ENCODE measurements at places on chromosomes 13 and 19.

DNA sequence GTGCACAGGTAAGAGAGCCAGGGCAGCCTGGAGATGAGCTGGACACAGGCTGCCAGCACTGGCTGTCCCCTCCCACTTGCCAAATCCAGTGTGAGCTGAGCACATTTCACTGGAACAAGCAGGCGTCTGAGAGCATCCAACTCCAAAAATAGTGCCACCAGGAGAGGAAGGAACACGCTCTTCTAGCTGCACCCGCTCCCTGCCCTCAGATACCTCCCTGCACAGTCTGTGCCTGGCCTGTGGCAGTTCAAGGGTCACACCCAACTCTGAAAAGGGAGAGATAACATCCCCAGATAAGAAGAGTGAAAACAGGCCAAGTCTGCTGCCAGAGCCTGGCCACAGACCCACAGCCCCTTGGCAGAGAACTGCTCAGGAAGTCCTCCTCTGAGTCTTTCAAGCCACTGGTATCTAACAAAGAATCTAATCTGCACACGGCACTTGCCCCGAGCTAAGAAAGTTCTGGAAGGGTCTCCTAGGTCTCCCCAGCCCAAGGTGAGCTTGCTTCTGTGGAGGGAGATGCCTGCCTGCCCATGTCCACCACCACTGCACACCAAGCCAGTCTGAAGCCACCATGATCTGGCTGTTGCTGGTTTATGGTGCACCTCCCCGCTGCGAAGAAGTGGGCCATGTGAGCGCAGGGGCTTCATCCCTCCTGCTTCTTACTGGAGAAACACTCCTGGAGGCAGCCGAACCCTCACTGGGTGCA is 14.7 kb downstream of the ELL start:
- no peak for DNase-seq

GRCh38 chr19:35248310-35249145 is at the start of gene LSR:
Gene LSR, plus strand, starts transcription at chr19:35249002. Its CDS starts 21 bp downstream, at chr19:35249023.
- DNase-seq = peak; percentile 68

DNA sequence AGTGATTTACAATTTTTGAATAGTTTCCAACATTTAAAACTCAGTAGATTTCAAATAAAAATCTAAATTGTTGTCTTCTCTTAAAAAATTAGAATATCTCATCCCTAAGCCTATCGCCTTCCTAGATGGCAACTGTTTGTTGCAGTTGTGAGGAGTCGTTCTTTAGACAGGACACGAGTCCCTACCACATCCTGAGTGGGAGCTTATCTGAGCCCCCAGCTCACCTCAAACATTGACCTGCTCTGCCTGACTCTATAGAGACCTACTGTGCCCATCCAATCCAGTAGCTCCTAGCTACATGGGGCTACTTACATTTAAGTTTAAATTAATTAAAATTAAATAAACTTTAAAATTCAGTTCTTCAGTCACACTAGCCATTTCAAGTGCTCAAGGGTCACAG is 434.7 kb downstream of the FOXO1 start:
- no peak for DNase-seq

DNA sequence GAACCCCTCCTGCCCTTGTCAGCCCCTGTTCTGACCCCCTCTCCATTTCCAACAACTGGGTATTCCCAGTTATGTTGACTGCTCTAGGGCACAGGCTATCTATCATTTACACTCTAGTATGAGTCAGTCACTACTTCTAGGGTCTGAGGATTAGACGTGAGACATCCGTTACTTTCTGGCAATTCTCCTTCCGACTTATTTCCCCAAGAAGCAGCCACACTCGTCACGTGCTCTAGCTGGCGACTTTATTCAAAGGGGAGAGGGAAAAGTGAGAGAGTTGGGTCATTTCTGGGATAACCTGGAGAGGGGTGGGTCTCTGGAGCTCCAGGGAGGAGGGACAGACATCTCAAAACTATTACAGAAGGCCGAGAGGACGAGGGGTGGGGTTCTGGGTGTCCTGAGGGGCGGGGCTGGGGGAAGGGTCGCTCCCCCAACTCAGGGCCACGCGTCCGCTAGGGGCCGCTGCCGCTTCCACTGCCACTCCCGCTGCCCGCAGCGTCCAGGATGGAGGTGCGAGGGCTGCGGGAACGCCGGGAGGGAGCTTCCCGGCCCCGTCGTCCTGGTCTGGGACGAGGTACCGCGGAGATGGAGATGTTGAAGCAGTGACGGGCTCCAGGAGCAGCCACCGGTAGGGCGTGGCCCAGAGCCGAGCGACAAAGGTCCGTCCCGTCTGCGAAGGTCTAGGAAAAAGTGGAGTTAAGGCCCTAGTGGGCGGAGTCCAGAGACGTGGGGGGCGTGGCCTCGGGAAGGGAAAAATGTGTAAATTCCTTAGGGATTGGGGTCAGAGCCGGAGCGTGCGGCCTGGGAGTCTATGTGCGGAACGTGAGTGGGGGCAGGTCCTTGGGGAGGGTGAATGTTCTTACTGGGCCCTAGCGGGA is 8.9 kb downstream of the RTBDN start:
- no peak for DNase-seq

- no peak for DNase-seq
Observed at GRCh38 chr19:988081-988480, 3.9 kb downstream of the WDR18 start.

GRCh38 chr19:34847393-34847792 is 74.4 kb upstream of the ZNF599 start:
- DNase-seq = no peak

DNA sequence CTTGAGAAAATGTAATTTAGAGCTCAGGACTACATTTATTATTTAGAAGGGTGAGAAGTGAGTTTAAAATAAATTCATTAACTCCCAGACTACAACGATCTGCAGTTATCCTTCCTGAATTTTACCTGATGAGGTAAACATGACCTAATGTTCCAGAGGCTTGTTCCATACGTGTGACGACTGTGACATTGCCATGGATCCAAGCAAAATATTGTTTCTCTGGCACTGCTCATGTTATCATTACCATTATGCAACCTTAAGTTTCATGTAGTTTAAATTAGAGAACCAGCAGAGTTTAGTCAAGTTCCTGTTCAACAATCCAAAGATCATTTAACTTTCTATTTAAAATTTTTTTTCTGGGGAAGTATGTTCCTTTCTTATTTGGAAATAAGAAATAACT is 279.6 kb downstream of the KLF5 start:
- DNase-seq = no peak

GRCh38 chr19:43505941-43506340 is 1.4 kb upstream of the PHLDB3 start:
- DNase-seq = no peak

DNA sequence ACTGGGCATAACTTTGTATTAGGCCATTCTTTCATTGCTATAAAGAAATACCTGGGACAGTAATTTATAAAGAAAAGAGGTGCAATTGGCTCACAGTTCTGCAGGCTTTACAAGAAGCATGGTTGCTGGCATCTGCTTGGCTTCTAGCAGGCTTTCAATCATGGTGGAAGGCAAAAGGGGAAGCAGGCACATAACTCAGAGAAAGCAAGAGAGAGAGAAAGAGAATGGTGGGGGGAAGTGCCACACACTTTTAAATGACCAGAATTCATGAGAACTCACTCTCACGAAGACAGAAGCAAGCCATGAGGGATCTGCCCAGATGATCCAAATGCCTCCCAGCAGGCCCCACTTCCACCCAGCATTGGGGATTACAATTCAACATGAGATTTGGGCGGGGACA is 179.7 kb downstream of the SPRY2 start:
- no peak for DNase-seq

DNA sequence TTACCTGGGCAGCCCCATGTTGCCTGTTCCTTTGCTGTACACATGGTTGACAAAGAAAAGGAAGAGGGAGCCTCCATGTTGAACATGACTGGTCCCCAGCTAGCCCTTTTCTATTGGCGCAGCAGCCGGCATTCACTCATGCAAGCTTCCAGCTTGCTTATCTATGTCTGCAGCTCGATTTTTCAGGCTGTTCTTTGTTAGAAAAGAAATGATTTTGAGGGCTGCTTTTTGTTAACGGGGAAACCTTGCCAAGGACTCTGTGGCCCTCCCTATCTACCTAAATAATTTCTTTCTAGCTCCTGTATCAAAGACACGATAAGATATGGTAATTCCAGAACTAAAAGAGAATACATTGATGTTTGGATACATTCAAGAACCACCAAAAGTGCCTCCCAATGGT is 20.4 kb upstream of the ADGRE2 start:
- DNase-seq = no peak

DNA sequence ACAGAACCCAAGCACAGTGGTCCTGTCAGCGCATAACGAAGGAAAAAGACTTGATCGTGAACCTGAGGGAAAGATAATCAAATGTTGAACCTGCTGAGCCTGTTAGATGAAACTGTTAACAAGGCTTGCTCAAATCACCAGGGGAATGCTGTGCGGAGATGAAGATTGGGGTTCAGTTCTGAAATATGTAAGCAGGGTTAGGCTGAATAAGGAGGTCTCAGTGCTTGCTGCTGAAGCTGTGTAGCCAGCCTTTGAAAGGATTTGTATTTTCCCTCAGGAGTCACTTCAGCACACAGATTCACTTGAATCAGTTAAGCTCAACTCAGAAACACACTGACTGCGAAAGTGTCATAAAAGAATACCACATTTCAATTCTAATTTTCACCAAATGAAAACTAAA is 793.5 kb downstream of the OLFM4 start:
- DNase-seq = no peak

GRCh38 chr13:44051405-44051804 is 171.7 kb downstream of the LACC1 start:
- DNase-seq = no peak

DNA sequence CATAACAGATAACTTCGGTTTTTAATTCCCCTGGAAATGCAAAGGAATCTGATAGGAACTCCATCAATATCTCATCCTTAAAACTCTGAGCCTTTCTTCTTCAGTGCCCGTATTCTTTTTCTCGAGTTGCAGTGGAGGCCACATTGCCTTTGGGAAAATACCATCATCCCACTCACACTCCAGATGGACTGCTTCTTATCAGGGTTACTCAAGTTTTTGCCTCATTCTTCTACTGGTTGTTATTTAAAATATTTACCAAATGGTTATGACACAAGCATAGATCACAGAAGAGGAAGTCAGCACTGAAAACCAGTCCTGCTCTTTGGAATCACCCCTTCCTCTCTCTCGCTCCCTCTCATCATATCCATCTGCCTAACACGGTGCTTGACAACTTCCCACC is 1020.5 kb upstream of the SLC10A2 start:
- no peak for DNase-seq

- peak; percentile 80 for DNase-seq
Observed at GRCh38 chr19:10270180-10270615, 722 bp upstream of the ICAM1 start.

DNA sequence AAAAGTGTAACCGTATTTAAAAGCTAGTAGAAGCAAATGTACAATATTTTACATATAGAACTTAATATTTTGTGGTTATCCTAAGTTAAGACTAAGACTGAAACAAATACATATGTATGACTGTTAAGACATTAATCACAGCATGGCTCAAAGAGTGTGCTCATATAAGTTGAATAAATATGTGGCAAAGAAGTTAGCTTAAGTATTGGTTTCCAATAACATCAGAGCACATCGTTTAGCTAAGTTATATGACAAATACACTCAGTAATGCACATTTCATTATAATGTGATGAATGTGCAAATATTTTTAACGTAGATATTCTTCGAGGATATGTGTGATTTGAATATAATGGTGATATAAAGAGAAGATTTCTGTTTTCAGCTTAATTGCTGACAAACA is 253.8 kb downstream of the SLITRK5 start:
- DNase-seq = no peak

DNA sequence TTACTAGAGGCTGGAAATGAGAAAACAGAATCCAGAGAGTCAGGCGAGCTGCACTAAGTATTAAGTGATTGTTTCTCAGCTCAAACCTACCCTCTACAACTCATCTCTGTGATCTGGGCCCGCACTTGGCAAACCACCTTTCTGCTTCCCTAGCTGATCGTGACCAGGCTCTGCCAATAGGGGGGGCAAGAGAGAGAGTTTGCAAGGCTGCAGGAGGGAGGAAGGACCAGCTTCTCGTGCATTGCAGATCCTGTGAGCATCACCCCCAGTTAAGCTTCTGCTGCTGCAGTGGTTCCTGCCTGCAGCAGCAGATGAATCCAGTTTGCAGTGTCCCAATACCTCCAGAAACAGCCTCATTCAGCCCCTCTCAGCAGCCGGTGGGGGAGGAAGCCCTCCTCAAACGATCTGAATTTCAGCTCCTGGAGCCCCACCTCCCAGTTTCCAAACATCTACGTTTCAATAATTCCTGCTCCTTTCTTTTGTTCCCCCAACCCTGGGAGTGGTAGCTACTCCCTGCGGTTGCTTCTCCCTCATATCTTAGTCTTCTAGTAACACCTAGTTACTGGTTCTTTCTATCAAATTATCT is 20.0 kb downstream of the XRCC1 start:
- DNase-seq = peak; percentile 68

GRCh38 chr19:407511-408440 is 1.2 kb downstream of the C2CD4C start:
- DNase-seq = no peak

DNA sequence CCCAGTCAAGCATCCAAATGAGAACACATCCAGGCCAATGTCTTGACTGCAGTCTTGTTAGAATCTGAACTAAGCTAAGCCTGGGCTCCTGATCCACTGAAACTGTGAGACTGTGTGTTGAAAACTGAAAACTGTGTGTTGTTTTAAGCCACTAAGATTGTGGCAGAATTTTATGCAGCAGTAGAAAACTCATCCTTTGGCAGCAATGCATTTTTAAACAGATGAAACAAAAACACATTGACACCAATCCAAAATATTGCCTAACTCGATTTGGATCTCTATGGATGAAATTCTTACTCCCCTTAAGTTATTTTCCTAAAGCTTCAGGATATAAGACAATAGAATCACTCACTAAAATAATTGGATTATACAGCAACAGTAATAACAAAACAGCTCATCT is 202.3 kb upstream of the KLF12 start:
- DNase-seq = no peak

GRCh38 chr13:97627566-97627965 is 193.6 kb downstream of the RAP2A start:
- DNase-seq = no peak

GRCh38 chr19:6769006-6769619 is 1.9 kb upstream of the SH2D3A start:
- no peak for DNase-seq

- no peak for DNase-seq
Observed at GRCh38 chr19:2569596-2570465, 93.9 kb downstream of the GADD45B start.

DNA sequence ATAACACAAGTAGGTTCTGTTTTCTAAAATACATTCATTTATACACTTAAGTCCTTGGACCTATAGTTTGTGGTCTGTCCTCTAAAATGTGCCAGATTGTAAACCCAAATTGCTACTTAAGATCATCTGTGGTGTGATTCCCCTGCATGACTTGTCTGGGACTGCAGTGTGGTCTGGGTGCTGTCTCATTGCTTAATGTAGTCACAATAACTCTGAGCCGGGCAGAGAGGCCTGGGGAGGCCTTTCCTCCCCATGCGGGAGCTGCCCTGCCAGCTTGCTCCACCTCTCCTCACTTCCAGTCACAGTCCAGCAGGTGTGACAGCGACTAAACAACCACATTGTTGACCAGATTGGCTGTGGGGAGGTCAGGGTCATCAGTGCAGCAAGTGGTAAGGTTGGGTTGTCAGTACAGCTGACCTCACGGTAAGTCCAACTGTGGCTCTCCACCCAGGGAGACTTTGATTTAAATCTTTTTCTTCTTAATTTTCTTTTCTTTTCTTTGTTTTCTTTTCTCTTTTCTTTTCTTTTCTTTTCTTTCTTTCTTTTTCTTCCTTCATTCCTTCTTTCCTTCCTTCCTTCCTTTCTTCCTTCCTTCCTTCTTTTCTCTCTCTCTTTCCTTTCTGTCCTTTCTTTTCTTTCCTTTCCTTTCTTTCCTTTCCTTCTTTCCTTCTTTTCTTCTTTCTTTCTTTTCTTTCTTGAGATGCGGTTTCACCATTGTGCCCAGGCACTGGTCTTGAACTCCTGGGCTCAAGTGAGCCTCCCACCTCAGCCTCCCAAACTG is 4.4 kb upstream of the TUBA3C start:
- no peak for DNase-seq
